Adipocyte (in vitro differentiated cells): ENCODE measurements at places on chromosomes 2 and 18.
A peak's percentile ranks its signal among the peaks of the same experiment; 100 is the strongest.

DNA sequence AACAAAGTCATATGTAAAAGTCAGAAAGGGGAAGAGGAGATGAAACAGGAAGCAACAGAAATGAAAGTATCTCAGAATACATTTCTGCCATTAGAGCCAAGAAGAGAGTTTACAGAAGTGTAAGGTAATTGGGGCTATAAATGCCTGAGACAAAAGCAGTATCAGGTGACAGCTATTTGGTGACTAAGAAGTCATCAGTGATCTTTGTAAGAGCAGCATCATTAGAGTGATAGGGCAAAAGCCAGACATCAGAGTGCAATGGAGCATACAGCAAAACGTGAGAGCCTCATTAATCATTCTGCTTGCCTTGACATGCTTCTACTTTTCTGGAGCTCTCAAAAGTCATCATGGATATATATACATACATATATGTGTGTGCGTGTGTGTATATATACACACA, 804.7 kb upstream of the PIK3C3 start:
- no peak for DNase-seq

- DNase-seq: no peak
These were observed 214.3 kb downstream of the MGAT5 start for GRCh38 chr2:134468164-134468563.

DNA sequence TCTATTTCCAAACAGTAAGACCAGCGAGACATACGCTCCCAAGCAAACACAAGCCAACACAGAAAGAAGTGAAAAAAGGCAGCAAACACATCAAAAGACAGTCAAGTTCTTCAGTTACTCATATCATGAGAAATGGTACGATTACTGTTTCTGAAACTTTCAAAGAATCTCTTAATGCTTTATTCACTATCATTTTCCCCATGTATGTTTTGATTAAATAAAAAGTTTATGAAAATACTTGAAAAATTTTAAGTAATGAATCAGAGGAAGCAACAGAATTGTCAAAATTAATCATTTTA, 114.9 kb downstream of the HDAC4 start:
- no peak for DNase-seq

- DNase-seq: no peak
These were observed 44.5 kb downstream of the ANO7 start for GRCh38 chr2:241232736-241233575.

GRCh38 chr2:8662239-8662879, 19.5 kb upstream of the ID2 start:
- peak; percentile 74 for DNase-seq

- no peak for DNase-seq
These were observed 72.0 kb downstream of the INPP5D start for GRCh38 chr2:233131936-233132720.

DNA sequence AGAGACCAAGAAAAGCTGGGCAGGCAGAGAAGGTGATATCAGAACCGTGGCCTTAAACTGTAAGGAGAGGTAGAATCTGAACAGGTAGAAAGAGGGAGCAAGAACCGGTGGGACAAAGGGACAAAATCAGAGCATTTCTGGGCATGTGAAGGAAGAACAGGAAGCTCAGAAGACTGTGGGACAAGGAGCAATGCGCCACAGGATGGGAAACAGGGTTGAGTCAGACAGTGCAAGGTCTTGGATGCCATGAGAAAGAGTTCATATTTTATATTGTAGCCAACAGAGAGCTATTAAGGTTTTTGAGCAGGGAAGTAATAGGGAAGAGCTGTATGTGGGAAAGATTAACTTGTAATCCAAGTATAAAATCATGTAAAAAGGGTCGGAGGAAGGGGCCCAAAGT, 106.4 kb upstream of the UGP2 start:
- DNase-seq: peak; percentile 38

DNA sequence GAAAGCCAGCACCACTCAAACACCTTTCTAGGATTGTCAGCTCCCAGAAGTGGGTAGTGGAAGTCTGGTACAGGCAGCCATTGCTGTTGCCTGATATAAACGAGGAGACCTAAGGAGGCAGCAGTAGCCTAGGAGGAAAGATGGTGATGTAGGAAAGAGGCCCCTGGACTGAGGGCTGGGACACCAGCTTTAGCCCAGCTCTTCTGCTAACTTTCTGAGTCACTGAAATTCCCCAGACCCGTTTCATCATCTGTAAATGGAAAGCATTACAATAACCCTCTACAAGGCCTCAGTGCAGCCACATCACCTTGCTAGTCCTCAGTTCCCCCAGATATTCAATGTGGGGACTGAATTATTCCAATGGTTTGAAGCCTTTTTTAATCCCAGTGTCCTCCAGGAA, 336.5 kb downstream of the TNS1 start:
- peak; percentile 80 for DNase-seq

- DNase-seq: no peak
These were observed 38.1 kb upstream of the SLC3A1 start for GRCh38 chr2:44237221-44237620.

DNA sequence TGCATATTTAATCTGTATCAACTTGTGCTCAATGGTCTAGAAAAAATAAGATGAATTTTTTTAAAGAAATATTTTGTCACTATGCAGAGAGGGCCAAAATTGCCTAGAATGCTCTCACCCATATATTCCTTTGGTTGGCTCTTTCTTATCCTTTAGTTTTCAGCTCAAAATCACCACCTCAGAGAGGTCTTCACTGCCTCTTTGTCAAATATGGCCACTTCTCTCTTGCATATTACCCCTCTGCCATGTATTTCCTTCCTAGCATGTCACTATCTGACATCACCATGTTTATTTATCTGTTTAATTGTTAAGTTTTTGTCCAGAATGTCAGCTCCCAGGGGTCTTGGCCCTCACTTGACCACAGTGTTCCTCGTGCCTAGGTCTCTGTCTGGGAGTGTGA, 535.2 kb upstream of the CDH2 start:
- DNase-seq: no peak

DNA sequence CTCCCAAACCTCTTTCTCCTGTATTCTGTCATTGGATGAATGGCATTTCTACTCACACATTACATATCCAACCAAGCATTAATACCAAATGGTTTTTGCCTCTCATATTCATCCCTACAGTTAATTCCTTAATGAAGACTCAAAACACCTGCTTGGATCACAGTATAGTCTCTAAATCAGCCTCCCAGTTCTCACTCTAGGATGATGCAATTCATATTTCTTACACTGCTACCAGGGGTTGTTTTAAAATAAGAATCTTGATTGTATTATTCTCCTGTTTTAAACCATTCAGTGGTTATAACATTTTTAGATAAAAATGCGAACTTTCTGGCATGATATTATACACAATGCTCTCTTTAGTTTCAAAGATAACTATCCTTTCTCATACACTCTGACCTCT, 281.4 kb upstream of the ZEB2 start:
- DNase-seq: peak; percentile 6

DNA sequence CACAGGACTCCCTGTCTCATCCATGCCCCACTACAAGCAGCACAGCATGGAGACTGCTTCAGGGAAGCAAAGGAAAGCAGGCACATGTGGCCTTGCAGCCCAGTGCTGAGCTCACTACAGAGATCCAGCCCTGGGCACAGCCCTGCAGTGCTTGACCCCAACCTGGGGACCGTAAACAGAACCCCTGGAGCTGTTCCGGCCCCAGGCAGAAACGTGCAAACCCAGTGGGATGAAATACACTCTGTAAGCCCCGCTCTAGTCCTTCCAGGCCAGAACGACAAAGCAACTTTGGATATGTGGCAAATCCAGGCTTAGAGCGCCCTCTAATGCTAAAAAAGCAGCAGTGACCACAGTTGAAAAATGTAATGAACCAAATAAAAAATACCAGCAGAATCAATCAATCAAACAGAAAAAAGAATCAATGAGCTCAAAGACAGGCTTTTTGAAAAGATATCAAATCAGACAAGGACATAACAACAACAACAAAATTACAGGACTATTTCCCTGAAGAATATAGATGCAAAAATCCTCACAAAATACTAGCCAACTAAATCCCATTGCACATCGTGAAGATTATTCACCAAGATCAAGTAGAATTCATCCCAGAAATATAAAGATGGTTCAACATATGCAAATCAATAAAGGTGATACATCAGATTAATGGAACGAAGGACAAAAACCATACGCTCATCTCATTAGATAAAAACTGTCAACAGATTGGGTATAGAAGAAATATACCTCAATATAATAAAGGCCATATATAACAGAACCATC, 45.6 kb downstream of the ZNF519 start:
- DNase-seq: peak; percentile 57

- DNase-seq: no peak
These were observed 444.4 kb downstream of the NCKAP5 start for GRCh38 chr2:133123904-133124303.

DNA sequence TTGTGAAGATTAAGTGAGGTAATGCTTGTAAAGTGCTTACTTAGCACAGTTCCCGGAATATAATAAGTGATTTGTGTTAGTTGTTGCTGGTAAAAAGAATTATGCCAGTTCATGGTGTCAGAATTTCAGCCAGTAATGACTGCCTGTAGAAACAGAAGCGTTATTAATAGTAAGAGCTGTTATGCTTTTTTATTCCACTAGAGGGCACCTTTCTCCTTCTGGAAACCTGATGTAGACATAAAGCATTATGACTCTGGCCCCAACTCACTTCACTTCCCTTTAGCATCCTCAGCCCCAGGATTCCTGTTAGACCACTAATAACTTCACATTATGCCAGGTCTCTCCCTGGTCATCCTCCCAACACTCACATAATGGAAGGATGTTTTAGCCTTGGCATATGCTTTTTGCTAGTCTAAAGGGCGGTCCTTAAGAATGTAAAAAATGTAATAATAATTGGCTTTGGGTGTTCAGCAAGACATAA, 34.9 kb downstream of the C18orf54 start:
- peak; percentile 86 for DNase-seq

DNA sequence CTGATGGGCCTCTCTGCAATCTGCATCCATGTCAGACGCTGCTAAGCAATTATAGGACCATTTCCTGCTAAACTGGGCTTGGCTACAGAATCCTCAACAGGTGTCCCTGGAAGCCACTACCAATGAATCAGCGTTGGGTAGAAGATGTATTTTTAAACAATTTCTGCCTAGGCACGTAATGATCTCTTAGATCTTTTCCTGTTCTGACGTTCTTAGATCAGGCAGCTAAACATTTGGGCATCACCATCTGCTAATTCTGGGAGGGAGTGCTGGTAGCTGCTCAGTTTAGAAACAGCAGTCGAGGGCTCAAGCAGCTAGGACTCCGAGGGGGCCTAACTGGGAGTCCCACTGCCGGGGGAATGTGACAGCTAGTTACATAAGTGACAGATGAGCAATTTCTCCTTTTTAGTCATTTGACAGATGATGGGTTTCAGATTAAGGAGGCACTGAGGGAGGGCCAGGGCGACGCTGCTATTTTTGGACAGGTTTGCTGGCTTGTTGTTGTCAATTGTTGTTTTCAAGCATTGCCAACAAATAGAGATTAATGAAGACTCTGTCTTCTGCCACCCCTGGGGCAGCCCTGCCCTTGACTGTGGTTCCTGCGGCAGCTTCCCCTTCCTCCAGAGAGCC, 92.7 kb downstream of the MRO start:
- no peak for DNase-seq

- peak; percentile 80 for DNase-seq
These were observed 37.6 kb upstream of the SPAG16 start for GRCh38 chr2:213246497-213247281.

GRCh38 chr2:50086450-50086849, 932.1 kb upstream of the FSHR start:
- DNase-seq: no peak

GRCh38 chr18:26511339-26512071, 36.8 kb downstream of the KCTD1 start:
- DNase-seq: no peak
